ENCODE measurements at places on chromosomes 4 and X.

GRCh38 chrX:103066606-103067005 is 2.6 kb upstream of the BEX1 start:
- DNase-seq, result no peak

DNA sequence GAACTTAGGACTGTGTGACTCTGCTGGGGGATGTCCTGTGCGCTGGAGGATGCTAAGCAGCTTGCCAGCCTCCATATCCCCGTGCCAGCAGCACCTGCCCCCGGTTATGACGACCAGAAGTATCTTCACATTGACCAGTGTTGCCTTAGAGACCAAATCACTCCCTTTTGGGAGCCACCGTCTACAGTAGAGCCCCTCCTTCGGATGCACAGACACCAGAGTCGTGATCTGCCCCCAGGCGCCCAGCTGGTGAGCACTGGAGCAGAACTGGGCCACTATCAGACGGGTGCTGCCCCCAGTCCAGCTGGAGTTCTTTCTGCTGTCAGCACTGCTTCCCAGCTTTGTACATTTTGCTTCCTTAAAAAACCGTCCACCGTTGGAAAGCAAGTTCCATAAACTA is 30.0 kb upstream of the TADA2B start:
- no peak for DNase-seq

DNA sequence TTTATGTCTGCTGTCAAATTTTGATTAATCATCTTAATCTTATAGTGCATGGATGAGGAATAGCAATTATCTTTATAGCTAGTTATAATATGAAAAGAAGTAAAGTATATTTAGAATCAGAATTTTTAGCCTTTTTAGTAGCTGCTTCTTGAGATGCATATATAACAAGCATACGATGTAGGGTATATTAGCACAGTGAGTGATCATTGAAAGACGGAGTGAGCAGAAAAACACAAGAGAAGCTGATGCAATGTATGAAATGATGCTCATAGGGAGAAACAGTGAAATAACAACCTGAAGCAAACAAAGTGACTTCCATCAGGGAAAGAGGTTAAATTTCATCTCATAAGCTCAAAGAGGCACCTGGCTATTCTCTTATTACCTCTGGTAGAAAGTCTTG is 77.0 kb downstream of the GLRA3 start:
- DNase-seq, result no peak

DNA sequence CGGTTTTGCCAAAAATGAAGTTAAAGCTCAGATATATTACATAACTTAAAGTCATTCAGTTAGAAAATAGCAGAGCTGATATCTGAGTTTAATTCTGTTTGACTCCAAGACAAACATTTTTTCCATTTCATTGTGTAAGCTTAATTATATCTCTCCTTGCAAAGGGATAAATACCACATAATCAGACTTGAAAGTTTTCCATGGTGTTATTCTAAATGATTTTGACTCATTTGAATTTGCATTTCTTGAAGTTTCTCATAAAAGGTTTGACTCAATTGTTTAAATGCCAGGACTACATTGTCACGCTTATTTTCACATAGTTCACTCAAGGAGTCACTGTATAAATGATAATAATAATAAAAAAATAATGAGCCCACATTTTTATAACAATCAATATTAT is 39.4 kb upstream of the DDX60 start:
- no peak for DNase-seq

- no peak for DNase-seq
Observed at GRCh38 chr4:184750926-184751584, 17.2 kb upstream of the CENPU start.

GRCh38 chr4:82515705-82516104 is 46.1 kb downstream of the TMEM150C start:
- DNase-seq, result no peak

GRCh38 chrX:9878146-9878820 is 88.9 kb upstream of the CLDN34 start:
- DNase-seq, result no peak

DNA sequence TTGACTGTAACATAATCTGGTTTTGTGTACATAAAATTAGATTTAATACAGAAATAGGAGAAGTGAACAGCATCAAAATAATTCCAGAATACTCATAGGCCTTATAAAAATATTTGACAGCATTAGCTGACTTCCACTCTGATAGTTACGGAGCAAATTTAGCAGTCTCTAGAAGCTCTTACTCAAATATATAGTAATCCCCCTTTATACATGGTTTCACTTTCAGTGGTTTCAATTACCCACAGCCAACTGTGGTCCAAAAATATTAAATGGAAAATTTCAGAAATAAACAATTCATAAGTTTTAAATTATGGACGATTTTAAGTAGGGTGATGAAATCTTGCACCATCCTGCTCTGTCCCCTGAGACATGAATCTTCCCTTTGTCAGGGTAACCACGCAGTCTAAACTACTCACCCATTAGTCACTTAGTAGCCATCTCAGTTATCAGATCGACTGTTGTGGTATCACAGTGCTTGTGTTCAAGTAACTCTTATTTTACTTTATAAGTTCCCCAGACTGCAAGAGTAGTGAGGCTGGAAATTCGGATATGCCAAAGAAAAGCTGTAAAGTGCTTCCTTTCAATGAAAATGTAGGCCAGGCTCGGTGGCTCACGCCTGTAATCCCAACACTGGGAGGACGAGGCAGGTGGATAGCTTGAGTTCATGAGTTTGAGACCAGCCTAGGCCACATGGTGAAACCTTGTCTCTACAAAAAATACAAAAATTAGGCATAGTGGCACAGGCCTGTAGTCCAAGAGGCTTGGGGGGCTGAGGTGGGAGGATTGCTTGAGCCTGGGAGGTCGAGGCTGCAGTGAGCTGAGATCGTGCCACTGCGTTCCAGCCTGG is 17.2 kb upstream of the RTL9 start:
- DNase-seq, result no peak

GRCh38 chr4:180190382-180190781 is 2052.8 kb upstream of the TENM3 start:
- DNase-seq, result no peak

- peak; percentile 24 for DNase-seq
Observed at GRCh38 chrX:135985157-135985972, at the start of gene SLC9A6. Gene SLC9A6, plus strand, starts transcription at chrX:135985435. Its CDS starts 224 bp downstream, at chrX:135985659.

DNA sequence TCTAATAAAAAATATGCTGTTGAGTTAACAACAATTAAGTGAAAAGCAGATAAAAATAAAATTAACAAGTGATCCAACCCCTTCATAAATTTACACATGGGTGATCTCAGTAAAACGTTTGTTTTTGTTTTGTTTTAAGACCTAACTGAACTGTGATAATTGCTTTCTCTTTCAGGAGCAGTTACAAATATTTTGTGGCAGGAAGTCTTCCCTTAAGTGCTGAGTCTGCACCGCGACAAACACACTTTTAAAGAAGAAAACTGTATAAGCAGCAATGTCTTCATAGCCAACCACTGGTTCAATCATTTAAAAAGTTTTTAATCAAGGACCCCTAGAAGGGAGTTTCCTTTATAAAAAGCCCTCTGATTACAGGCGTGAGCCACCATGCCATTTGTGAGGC is 53.7 kb upstream of the NFKB1 start:
- no peak for DNase-seq

DNA sequence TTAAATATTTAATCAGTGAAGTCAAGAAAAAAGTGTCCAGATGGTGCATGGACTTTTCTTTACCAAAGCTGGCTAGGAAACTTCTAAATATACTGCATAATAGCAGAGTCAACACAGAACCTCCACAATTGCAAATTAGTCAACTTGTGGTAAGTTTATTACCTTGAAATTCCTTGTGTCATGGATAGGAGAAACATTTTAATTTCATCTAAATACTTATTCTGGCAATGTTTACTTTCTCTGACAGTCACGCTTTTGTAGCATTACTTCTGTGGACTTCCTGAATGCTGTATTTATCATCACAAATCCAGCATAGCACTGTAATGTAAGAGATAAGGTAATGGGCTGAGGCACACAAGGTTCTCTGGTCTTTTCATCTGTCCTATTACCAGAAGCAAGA is 2266.1 kb downstream of the PCDH7 start:
- DNase-seq, result no peak

GRCh38 chrX:136659174-136659573 is 11.2 kb downstream of the CD40LG start:
- no peak for DNase-seq

DNA sequence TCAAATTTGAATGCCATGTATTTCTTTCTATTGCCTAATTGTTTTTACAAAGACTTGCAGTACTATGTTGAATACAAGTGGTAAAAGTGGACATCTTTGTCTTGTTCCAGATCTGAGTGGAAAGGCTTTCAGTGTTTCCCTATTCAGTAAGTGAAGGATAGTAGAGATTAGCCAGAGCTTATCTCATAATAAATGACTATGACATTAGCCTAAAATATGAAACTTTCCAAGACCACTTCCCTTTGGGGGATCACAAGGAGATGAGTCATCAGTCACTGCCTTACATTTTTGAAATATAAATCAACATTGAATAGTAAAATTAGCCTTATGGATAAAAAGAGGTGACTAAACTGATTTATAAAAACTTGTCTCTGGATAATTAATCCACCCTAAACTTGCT is 554.1 kb upstream of the MAGEB2 start:
- DNase-seq, result no peak

DNA sequence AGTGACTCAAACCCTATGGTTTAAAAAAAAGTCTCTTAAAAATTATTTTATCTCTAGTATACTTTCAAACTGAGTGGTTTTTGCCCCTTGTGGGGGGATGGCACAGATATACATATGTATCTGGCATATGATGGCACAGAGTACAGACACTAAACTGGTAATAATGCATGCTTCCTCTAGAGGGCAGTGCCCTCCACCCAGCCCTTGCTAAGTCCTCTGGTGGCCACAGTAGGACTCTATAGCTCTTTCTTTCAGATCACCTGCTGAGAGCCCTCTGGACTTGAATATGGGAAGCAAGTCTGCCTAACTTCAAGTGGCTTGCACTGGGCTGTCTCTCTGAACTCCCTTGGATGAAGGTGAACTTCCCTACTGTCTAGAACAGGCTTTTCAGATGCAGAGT is 66.3 kb downstream of the TSPAN7 start:
- DNase-seq, result no peak

- no peak for DNase-seq
Observed at GRCh38 chr4:112120021-112120420, 25.2 kb upstream of the FAM241A start.

Measured in activated CD8-positive, alpha-beta memory T cell treated with anti-CD3 and anti-CD28 coated beads for 4 hours (primary cell).